ENCODE measurements at places on chromosomes 1 and 21.

- no peak for DNase-seq
Measured at GRCh38 chr1:217274416-217274815, 356.5 kb downstream of the GPATCH2 start.

- no peak for DNase-seq
Measured at GRCh38 chr1:197467881-197468280, 199.8 kb downstream of the CRB1 start.

DNA sequence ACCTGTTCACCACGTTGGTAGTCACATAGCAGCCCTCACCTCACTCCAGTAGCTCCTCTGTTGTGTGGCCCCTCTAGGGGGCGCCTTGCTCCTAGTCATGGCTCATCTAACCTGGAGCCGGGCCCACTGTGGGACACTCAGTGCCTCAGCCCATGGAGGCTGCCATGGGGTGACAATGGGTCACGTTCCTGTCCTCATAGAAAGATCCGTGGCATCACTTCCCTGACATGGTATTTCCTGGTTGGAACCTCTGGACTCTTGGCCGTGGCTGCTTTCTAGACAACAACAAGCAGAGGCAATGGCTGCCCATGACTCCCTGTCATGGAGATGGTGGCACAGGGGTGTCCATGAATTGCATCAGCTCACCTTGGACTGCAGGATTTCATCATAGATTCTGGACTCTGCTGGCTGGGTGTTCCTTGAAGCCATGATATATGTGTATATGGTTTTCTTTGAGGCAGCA, 27.5 kb upstream of the SLAMF6 start:
- peak; percentile 10 for DNase-seq

DNA sequence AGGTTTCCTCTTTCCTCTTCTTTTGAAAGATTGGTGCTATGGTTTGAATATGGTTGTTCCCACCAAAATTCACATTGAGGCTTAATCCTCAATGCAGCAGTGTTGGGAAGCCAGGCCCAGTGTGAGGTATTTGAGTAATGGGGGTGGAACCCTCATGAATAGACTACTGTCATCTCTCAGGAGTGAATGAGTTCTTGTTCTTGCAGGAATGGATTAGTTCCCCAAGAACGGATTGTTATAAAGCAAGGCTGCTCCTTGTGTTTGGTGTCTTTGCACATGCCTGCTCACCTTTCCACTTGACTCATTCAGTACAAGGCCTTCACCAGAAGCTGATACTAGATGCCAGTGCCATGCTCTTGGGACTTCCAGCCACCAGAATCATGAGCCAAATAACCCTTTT, 223.2 kb downstream of the BACH1 start:
- no peak for DNase-seq

DNA sequence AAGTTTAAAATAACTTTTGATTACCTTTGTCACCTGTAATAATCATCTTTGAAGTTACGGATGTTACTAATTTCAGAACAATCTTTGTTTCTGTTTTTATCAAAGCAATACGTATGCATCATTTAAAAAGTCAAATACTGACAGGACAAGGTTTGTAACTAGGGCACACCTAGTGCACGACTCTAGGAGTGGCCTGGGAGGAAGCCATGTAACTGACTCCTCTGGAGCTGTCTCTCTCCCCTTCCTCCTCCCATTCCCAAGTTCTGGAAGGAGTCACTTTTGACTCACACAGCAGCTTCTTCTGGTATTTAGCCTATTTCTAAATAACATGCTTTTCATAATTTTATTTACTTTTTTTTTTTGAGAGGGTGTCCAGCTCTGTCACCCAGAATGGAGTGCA, 11.8 kb upstream of the RAP1GAP start:
- DNase-seq, result no peak

DNA sequence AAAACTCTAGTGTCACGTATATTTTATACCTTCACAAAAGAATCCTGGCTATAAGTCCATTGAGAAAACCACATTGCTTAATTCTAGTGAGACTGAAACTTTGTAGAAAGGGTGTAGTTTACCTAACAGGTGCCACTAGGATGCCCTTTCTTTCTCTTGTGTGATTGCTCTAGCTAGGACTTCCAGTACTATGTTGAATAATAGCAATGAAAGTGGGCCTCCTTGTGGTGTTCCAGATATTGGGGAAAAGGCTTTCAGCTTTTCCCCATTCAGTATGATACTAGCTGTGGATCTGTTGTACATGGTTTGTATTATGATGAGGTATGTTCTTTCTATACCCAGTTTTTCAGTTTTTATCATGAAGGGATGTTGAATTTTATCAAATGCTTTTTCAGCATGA, 39.7 kb upstream of the CHODL start:
- no peak for DNase-seq

DNA sequence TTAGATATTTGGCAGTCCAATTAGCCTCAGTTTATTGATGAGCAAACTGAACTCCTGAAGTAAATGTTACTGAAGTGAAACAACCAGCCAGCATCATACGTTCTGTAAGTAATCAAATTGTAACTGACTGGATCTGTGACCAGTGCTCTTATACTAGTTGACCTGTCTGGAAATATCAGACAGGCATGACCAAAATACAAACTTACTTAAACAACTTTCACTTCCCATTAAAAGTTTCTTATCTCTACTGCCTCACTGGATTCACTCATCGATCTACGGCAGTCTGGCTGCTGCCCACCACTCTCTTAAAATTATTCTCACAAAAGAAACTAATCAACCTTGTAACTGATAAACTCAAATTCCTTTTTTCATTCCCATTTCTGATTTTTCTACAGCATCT, 56.4 kb downstream of the WDR3 start:
- DNase-seq, result no peak

DNA sequence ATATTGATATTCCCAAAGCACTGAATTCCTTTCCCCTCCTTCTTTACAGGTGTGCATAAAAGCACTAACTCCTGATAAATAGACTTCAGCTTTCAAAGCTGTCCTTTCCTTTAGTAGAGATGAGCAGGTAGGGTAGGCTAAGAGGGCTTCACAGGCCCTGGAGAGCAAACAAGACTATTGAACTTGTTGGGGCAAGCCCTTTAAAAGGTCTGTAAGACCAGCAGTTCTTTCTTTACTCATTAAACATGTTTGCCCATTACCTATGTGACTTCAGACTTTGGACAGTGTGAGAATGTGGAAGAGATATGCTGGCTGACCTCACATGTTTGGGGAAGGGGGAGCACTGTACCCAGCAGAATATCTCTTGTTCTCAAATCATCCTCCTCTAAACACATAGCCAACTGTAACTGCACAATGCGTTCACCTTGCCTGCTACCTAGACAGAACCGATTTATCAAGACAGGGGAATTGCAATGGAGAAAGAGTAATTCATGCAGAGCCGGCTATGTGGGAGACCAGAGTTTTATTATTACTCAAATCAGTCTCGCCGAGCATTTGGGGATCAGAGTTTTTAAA, 27.1 kb upstream of the HAO2 start:
- no peak for DNase-seq

GRCh38 chr1:163703794-163704193, 382.0 kb downstream of the NUF2 start:
- no peak for DNase-seq

GRCh38 chr1:176066709-176067108, 140.4 kb downstream of the COP1 start:
- DNase-seq, result no peak

DNA sequence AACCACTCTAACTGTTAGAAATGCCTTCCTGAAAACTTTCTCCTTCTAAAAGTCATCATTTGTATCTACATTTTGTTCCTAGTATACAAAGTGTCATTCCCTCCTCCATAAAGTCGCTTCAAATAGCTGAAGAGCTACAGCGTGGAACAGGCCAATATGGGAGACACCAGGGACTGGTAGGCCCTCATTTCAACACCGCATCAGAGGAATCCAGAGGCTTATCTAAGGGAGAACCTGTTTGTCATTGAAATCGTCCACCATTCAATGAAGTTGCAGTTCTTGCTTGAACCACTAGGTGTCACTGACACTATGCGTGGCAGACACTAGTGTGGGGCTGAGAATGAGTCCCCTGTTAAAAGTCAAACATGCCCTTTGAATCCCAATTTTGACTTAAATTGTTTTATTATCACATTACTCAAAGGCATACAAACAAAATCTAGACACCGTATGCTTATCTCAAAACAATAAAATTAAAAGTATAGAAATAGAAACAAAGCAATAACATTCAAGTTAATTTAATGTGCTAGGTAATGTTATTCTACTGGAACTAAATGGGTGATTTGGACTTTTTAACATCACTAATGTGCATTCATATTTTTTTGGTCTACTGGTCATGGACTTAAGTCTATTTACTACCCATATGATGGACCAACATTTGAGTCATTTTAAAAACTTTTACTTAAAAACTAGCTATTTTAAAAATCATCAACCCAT, 182.3 kb downstream of the FCRL5 start:
- no peak for DNase-seq

DNA sequence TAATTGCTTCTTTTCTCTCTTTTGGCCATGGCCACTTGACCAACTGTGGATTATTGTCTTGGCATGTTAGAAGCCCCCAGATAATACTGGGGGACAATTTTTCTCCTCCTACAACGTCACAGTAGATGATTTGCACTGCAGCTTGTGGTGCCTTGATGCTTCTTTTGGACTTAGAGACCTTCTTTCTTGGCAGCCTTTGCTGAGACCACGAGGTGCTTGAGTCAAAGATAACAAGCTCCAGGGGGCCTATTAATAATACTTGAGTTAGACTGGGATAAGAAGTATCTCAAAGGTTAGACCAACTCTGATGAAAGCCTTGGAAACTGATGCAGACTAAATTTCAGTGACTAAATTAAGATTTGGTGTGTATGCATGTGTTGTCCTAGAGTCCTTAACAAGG, 3.2 kb downstream of the PPP1R12B start:
- DNase-seq, result no peak

DNA sequence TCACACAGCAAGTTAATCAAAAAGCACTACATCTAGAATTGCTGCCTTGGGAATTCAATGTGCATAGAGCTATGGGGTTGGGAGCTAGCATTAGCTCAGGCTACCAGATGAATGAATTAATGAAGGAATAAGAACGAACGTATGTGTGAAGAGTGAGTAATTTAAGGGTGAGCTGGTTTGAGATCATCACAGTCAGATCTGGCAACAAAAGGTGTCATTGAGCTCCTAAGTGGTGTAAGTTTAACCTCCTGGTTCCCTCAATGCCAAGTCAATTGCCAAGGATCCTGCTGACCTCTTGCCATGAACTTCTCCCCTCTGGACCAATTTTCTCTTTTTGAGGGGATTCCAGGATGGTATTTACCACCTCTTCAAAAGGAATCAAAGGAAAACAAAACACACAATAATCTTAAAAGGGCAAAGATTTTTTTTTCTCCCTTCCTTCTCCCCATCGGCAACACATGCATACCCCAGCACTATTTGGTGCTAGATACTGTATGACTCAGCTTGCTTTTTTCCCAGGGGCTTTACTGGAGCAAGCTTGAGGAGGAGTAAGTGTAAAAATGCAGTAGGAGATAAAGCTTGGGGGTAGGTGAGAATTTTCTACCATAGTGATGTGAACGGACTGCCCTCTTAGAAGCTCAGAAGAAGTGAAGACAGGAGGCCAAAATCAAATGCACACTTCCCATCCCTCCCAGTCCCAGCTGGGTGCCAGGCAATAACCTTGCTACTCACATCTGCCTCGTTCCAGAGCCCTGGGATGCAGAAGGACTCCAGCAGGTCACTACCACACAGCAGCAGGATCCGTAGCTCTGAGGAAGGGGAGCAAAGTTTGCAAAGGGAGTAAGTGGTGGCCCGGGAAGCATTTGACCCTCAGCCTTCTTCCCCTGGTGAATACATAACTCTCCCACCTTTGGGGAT, 92.0 kb downstream of the LAMC2 start:
- DNase-seq, result no peak

GRCh38 chr1:56441601-56442000, 137.8 kb downstream of the PLPP3 start:
- no peak for DNase-seq

- DNase-seq, result no peak
Measured at GRCh38 chr1:234253732-234254131, 119.5 kb upstream of the COA6 start.

- no peak for DNase-seq
Measured at GRCh38 chr21:35699361-35699760, 361.0 kb downstream of the SETD4 start.

DNA sequence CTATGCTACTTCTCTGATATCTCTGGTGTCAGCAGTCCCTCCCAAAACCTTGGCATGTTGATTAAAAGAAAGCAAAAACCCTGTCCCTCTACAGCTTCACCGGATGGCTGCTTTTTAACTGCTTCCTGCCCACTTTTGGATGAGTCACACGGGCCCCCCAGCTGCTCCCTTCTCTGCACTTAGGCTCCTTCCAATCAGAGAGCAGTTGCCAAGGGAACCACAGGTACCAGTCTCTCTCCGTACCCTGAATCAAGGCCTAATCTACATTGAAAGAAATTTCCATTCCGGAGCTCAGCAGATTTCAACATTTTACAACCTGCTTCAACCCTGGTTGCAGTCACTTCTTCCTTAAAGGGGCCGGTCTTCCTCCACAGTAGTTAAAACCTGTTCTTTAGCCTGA, 70.6 kb upstream of the GJB5 start:
- no peak for DNase-seq

- no peak for DNase-seq
Measured at GRCh38 chr1:177732178-177732577, 237.7 kb downstream of the SEC16B start.

DNA sequence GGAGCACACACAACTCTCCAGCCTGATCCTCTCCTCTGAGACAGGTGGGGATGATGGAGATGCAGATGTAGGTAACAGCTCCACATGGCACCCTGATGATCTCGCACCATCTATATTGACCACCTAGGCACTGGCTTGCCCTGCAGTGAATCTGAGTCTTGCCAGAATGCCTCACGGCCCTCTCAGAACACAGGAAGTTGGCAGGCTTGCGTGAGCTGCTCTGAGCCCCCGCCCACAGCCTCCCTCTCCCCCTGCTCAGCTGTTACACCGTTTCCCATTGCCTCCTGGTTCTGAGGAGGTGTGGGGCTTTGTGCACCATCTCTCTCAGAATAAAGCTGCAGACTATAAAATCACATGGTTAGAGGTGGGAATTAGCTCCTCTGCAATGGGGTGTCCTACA, 48.0 kb downstream of the URB2 start:
- DNase-seq, result no peak

GRCh38 chr1:41493117-41493536, 8.6 kb upstream of the EDN2 start:
- DNase-seq, result no peak

DNA sequence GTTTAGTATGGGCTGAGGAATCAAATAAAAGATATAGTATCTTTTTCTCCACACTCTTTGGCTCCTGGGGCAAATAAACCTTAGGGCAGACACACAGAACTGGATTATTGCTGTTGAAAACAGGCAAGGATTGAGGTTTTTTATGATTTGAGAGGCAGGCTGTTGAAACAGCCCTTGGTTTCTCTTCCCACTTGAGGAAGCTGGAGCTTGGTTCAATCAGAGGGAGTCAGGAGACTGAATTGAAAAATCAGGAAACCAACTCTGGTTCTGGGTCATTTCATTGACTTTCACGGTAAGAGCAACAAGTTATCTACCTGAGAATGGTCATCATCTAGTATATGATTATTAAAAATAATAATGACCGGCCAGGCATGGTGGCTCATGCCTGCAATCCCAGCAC, 108.4 kb downstream of the CNIH3 start:
- DNase-seq, result no peak

All from activated CD4-positive, CD25-positive, alpha-beta regulatory T cell (primary cell).